ENCODE measurements at places on chromosomes 2 and 18.

DNA sequence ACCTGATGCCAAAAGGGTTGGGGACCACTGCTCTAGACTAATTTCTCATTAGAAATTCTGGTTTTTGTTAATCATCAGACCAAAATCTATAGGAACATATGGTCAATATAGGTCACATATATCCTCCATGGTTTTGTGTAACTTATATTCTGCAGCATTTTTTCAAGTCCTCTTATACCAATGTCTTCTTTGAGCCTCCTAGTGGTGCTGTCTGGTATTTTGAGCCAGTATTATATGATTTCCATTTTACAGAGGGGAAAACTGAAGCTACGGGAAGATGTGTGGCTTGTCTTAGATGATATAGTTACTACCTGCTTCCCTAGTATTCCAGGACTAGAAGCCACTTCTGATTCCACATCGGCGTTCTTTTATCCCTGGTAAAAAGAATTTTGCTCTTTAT lies 13.8 kb downstream of the MAPK4 start:
- DNase-seq = no peak

- no peak for DNase-seq
Observed at GRCh38 chr2:11675423-11676112, 5.6 kb upstream of the NTSR2 start.

DNA sequence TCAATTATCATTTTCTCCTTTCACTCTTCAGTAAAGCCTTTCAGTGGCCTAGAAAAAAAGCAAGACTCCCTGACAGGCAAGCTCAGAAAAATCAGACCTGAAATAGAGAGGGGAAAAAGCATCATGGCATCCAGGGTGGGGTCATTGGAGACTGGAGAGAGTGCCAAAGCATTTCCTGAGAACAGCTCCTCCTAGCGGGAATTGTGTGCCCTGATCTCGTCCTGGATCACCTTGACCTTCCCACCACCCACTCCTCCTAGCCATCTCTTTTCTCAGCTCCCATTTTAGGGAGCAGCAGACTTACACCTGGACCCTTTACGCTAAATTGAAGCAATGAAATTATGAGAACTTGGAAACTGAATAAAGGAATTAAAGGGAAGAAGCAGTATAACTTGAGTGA lies 176.6 kb downstream of the VWC2L start:
- no peak for DNase-seq

DNA sequence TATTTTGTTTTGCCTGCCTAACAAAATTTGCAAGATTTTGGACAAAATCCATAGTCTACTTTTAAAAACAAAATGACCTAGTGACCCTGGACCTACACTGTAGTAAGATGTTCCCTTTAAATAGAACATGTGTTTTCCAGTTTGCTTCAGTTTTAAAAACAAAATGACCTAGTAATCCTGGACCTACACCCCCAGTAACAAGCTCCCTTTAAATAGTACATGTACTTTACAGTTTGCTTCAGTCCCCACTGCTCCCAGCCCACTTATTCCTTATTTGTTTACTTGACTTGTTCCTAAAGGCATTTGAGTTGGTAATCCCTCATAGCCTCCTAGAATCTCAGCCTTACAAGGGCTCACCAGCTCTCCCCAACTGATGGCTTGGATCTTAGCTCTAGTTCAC lies 34.5 kb upstream of the HTR2B start:
- DNase-seq = no peak

GRCh38 chr2:203706403-203706802 lies at the start of gene CD28:
CD28 (plus strand) TSS chr2:203706639; CDS start chr2:203706697, 58 bp downstream.
- peak; percentile 92 for DNase-seq

DNA sequence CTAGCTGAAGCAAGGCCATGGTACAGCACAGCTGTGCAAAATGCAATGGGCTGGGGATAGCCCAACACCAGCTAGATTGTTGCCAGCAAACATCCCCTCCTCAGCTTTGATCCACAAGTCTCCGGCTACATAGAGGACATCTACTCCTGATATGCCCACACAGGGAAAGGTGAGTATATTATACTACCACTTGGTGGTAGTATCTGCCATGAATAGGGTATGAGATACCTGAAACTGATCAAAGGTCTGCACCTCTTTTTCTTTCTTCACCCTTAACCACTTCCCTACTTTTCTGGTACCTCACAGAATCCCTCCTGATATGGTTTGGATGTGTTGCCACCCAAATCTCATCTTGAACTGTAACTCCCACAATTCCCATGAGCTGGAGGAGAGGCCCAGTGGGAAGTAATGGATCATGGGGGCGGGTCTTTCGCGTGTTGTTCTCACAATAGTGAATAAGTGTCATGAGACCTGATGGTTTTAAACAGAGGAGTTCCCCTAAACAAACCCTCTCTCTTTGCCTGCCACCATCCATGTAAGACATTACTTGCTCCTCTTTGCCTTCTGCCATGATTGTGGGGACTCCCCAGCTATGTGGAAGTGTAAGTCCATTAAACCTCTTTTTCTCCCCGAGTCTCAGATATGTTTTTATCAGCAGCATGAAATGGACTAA lies 279.6 kb downstream of the TXNL1 start:
- DNase-seq = no peak

GRCh38 chr2:233650981-233651380 lies 14.7 kb downstream of the UGT1A10 start:
- no peak for DNase-seq

- DNase-seq = no peak
Observed at GRCh38 chr2:215684448-215685237, 248.8 kb upstream of the FN1 start.

GRCh38 chr2:200756618-200757321 lies 54.9 kb upstream of the BZW1 start:
- DNase-seq = no peak

GRCh38 chr18:34627137-34627920 lies 82.8 kb upstream of the DTNA start:
- DNase-seq = no peak

DNA sequence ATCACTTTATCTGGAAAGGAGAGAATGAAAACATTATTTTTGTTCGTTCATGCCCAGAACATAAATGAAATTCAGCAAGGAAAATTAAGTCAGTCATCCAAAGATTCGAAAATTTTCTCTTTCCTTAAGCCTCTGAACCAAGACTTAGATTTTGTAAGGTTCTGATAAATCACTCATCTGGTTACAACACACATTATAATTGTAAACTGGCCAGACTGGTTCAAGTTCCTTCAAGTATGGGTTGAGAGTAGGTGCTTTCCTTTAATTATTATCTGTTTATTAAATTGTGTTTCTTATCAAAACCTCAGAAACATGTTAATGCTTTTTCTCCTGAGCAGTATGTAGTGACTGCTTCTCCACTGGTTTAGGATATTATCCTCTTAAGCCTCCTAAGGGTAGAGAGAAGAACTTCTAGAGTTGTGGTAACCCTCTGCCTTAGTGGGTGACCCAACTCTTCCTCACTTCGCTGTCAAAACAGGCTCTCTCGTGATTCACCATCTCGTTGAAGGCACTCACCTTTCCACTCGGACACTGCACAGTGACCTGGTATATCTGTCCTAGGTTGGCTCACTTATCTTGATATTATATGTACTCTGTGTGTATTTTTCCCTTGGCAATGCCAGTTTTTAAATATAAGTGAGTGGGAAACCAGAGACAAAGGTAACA lies 325.9 kb downstream of the PAX3 start:
- DNase-seq = no peak

- DNase-seq = no peak
Observed at GRCh38 chr2:241797441-241798080, 11.4 kb upstream of the NEU4 start.

- no peak for DNase-seq
Observed at GRCh38 chr18:73487966-73488365, 620.2 kb upstream of the NETO1 start.

GRCh38 chr2:104120171-104120570 lies 733.7 kb upstream of the POU3F3 start:
- DNase-seq = no peak

DNA sequence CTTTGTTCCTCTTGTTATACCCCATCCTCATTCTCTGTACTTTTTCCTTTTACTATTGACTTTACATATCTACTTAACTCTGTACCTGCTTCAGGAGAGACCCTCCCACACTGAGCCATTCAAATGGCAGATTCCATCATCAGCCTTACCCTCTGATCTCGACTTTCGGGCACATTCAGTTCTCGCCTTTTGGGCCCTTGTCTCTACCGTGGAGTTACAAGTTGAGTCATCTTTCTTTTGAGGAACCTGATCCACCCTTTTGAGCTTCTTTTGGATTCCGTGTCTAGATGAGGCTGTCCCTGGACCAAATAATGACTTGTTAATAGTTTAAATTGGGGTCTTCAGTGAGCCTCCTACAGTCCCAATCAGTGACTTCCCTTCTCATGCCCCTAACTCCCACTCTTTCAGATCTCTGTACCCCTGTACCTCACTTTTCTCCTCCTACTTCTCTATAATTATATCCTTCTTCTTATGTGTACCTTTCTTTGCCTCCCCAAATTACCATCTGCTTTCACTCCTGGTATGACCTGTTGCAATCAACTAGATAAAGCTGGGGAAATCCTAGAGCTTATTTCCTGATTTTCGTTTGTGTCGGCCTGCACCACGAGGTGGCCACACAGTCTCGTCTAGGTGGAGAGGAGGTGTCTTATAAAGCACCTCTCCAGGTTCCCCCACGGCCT lies 17.2 kb downstream of the SP110 start:
- DNase-seq = no peak

GRCh38 chr2:207813942-207814341 lies 44.2 kb upstream of the FZD5 start:
- no peak for DNase-seq

GRCh38 chr2:154952346-154952980 lies 254.0 kb downstream of the KCNJ3 start:
- no peak for DNase-seq

DNA sequence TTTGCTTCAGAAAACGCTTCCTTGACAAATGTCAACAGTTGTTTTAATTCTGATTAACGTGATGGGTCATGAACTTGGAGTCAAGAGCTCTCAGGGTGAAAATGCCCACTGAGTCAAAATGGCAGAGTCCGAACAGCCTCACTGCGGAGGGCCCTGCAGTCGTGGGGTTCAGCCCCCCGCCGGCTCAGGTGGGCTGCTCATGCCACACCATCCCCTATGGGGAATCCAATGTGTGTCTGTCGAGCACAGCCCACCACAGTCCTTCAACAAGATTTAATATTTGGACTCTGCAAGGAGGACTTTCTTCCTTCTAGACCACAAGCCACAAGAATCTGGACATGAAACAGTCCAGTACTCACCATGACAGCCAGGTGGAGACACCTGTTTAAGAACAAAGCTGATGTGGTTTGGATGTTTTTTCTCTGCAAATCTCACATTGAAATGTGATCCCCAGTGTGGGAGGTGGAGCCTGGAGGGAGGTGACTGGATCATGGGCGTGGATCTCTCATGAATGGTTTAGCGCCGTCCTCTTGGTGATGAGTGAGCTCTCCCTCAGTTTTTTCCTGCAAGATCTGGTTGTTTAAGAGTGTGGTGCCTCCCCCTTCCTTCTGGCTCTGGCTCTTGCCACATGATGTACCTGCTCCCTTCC lies 201.0 kb downstream of the NDUFA10 start:
- DNase-seq = no peak

DNA sequence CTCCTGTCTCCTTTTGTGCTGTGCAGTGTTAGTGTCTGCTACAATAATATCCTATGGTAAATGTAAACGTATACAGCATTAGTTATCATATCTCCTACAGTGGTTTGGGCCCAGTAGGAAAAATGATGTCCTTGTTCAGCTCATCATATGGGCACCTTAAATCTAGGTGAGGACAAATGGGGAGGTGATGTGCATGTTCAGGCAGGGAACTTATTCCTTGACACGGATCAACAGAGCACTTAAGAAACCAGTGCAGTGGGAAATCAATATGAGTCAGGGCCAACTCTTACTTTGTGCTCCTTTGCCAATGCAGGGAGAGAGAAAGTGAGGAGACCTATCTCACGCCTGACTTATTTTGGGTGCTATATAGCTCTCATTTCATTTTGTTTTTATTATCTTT lies 76.4 kb downstream of the KLHL14 start:
- no peak for DNase-seq

GRCh38 chr2:29057006-29057405 lies 17.3 kb downstream of the PCARE start:
- no peak for DNase-seq

GRCh38 chr2:88074854-88075292 lies 7.2 kb downstream of the SMYD1 start:
- no peak for DNase-seq

GRCh38 chr2:30265052-30266015 lies 34.0 kb downstream of the LBH start:
- no peak for DNase-seq

DNA sequence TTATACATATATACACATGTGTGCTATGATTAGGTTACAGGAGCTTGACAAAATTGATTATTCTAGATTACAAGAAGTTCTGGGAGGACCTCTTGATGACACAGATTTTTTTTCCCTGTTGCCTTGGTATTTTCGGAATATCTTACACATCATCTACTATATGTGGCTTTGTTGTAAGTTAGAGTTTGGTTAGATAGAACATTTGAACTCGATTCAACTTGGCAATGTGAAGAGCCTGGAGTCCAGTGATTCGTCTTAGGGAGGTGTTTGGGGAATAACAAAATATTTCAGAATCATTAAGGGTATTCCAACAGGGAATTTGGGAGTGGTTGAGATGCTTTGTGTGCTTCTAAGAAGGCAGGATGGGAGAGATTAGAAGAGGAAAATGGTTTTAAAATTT lies 39.3 kb upstream of the EFEMP1 start:
- DNase-seq = no peak

- DNase-seq = no peak
Observed at GRCh38 chr2:143513081-143513480, 383.9 kb downstream of the ARHGAP15 start.

DNA sequence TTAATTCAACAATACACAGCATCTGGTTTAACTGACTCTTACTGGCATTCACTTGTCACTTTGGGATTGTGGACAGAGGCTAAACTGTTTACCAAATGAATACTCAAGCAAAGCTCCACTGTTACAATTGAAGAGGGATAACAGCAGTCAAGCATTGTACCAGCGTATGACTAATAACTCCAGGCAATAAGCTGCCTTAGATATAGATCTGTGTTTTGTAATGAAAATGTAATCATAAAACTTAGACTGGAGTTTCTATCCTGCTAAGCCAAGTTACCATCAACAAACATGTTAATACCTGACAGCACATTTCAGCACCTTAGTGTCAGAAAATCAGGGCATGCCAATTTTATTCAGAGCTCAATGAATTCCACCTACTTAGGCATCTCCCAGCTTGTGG lies 889.5 kb downstream of the EPHA4 start:
- no peak for DNase-seq

DNA sequence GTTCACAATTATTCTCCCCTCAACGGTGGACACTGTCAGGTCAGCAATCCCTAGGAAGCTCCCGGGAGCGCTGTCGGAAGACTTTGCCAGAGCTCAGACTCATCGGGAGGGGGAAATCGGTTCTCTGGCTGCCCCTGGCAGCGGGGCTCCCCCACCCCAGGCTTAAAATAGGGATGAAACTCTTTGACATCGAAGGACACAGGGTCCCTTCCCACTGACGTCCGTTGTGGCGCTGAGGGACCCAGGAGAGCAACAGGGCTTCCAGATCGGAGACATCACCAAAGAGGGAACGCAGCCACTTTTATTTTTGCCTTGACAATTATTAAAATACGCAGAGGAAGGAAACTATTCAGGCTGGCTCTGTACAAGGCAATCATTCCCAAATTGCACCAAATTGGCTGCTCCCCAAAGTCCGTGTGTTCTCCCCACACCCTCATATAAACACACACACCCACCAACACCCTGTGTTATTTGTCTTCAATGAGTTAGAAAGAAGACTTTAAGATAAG lies 249.0 kb downstream of the CDH20 start:
- DNase-seq = no peak
